Natural killer cell treated with Interleukin-12 subunit alpha and Interleukin-12 subunit beta and Interleukin-15 and Interleukin-18, amount 100 ng/mL, for 72 hours (primary cell): ENCODE measurements at places on chromosomes 1 and 21.
A peak's percentile ranks its signal among the peaks of the same experiment; 100 is the strongest.

GRCh38 chr1:11705596-11705995 lies 14.1 kb downstream of the DRAXIN start:
- DNase-seq, result no peak

- DNase-seq, result no peak
Measured at GRCh38 chr1:215992620-215993019, 425.5 kb downstream of the KCTD3 start.

- DNase-seq, result no peak
Measured at GRCh38 chr1:64885648-64886047, 80.7 kb downstream of the JAK1 start.

GRCh38 chr1:3455670-3456448 lies 1.4 kb downstream of the ARHGEF16 start:
- no peak for DNase-seq

DNA sequence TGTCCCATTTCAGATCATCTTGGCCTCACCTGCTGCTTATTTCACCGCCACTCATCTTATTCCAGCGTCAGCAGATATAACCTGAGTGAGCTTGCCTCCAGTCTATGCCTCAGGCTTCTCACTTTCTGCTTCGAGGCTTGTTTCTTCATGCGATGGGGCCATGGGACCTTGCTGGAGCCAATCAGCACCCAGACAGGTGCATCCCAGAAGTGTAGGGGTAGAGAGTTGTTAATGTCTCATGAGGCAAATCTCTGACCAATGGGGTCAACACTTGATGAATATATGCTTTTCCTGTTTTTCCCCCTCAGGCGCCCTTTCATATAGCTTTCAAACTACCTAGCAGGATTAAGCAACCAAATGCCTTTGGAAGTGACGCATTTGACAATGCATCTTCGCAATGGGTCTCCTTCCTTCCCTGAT lies 935 bp upstream of the YIPF1 start:
- DNase-seq, result no peak

- DNase-seq, result no peak
Measured at GRCh38 chr1:29592731-29593130, 356.4 kb downstream of the PTPRU start.

GRCh38 chr1:160645386-160646130 lies 1.3 kb downstream of the SLAMF1 start:
- no peak for DNase-seq

DNA sequence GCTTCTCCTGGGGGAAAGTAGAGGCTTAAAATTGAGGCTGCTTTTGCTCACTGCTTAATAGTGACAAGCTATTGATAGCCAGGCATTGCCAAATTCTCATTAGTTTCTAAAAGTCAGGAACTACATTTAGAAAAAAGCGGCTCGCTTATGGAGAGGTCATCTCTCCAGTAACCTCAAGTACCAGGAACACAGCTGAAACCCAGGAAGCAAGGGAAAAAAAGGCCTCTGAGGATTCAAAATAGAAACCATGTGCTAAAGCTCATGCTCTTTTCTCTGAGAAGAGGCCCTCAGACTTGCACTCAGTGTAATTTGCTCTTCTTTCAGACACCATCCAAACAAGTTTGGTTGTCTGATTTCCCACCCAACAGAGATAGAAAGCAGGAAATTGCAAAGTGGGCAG lies 261.4 kb upstream of the USP25 start:
- DNase-seq, result no peak

DNA sequence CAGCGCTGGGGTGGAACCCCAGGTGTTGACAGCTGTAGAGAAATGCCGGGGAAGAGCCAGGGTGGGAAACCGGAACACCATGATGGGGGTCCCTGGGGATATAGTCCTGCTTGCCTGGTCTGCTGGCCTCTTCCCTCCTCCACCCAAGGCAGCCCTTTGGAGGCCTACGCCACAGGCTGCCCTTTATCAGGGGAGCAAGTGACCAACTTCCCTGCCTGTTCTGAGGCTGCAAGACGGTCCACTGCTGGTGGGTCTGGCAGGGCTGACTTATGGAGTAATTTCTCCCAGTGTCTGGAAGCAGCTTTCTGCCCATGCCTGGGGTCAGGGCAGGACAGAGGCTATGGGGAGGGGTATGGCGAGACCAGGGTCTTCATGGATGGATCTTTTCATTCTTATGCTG lies 50.8 kb upstream of the EDN2 start:
- DNase-seq, result no peak

GRCh38 chr1:177355575-177355974 lies 184.8 kb downstream of the BRINP2 start:
- DNase-seq, result no peak

GRCh38 chr1:147751346-147751745 lies 9.1 kb downstream of the GJA5 start:
- DNase-seq, result no peak

DNA sequence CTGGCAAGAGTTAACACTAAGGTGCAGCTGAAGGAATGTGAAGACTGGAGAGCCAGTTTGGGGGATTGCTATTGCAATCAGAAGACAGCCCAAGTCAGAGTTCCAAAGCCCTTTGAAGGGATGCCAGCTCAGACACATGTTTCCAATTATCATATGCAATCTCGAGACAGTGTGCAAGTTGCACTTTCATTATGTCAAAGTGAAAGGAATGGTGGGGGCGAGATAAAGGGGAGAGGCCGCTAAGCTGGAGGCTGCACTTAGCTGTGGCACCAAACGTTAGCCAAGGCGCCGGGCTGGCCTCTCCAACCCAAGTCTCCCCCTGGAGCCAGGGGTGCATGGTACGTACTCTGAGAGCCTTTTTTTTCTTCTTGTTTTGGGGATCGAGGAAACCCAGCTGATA lies 58.0 kb downstream of the NGF start:
- DNase-seq, result no peak

- peak; percentile 95 for DNase-seq
Measured at GRCh38 chr1:206766251-206766856, 4.2 kb upstream of the IL19 start.

DNA sequence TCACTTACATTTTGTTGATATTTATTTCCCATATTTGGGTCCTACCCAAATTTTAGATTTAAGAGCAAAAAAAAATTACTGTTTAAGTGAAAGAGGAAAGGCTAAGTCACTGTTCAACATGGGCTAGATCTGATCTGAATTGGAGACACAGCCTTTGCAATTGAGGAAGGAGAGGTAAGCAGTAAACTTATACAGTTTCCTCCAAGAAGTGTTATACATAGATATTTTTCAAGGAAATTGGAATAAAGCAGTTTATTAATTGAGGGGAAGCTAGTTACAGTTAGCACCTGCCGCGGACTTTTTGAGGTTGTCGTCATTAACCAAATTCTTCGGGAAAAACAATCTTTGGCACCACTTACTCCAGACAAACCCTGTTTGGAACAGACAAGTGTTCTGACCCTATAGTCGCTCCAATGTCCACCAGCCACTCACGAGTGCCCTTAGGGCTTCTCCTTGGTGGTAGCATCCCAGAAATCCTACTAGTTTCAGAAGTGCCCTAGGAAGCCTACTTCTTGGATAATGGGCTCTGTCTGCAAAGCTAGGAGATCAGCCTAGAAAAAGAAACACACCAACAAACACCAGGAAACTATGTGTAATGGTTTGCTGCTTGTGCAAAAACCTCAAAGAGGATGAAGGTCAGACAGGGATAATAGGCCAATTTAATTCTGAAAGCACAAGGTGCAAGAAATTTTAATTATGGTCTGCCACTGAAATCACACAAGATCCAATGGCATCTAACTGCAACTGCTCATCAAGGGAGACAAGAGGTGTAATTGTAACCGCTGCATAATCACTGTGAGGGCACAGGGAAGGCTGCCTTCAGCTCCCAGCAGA lies 2.5 kb downstream of the WLS start:
- DNase-seq, result no peak

DNA sequence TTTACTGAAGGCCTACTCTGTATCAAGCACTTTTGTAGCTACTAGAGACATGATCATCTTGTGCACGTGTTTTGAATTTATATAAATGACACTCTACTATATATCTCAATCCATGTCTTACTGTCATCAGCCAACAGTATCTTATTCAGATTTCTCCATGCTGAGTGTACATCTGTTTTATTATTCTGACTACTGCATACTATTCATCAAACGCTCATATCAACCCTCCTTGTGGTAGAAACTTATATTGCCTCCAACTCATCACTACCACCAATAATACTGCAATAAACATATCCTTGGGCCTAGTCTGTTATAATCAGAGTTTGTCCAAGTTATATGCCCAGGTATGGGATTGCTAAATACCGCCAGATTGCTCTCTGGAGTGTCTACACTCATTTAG lies 81.6 kb upstream of the IRF2BP2 start:
- DNase-seq, result no peak

- DNase-seq, result peak; percentile 58
Measured at GRCh38 chr1:20700636-20701215, 17.1 kb downstream of the KIF17 start.

GRCh38 chr1:226076378-226076777 lies 13.9 kb downstream of the H3-3A start:
- no peak for DNase-seq

GRCh38 chr1:72286401-72286800 lies 4.1 kb upstream of the NEGR1 start:
- no peak for DNase-seq

DNA sequence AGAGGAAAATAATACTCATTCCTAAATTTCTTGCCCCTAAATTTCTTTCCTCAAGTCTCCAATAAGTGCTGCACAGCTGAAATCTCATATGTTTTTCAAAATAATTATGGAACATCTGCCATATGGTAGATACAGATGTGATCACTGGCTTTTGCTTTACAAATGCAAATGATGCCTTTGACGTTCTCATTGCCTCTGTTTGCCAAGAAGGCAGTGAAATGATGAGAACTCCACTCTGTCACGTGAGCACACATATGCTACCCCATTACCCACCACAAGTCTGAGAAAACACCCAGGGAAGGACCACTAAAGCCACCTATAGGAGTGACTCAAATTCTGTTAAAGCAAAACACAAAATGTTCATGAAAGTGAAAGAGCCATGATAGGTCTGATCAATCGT lies 43.9 kb downstream of the DSCAM start:
- DNase-seq, result no peak

DNA sequence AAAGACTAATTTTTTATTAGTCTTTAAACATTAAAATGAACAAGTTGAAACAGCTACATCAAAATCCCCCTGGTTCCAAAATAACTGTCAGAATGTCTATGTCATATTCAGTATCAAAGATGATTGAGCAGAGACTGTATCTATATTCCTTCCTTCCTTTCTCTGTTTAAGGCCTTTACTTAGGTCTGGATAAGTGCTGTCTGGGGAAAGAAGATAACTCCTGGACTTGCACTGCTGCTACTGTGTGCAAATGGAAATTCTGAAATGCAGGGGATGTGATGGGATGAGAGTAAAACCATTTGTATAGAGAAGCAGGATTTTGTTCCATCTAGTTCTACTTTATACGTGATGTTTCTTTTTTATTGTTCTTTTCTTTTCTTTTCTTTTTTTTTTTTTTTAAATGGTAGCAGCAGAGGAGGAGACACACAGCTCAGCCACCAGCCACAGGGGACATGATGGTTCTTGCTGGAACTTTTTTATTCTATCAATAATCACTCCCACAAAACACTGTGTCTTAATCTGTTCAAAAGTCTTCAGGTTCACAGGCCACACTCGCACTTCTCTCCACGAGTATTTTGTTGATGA lies 33.6 kb upstream of the FOXE3 start:
- no peak for DNase-seq
